Fibroblast of lung (primary cell): ENCODE measurements at places on chromosomes 5 and 9. TPM values are rescaled to one million over a fixed set of nuclear protein-coding genes. Genes with fewer than 3 reads are reported as not detected.

- no peak overlapping the region for H3K4me3 ChIP-seq
- H3K27me3 ChIP-seq = no peaks in the 10 kb centered on the region
- H3K36me3 ChIP-seq = no peaks in the 10 kb centered on the region
- no peak overlapping the region for H3K27ac ChIP-seq
Observed at GRCh38 chr9:119675951-119676350, 306.7 kb upstream of the BRINP1 start.

DNA sequence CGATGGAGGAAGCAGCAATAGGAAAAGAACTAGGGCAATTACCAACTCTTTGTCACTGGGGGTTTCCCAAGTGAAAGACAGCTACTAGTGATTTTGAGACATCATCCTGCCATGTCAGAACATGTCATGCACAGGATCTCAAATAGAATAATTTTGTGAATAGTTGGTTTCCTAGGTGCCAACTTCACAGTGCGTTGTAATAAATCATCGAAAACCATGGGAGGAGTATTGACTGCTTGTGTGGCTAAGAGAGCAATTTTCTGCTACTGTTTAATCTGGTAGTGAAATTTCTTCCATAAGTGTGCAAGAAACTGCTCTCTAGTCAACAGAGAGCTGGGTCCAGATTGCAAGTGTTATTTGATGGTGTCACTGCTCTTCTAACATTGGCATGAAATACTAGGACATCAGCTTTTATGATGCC lies 168.6 kb downstream of the NNT start:
- no peak overlapping the region for H3K27ac ChIP-seq
- no peak for DNase-seq
- H3K4me1 ChIP-seq = peaks cover 3% of the 10 kb centered on the region
- no peak overlapping the region for H3K4me3 ChIP-seq
- H3K27me3 ChIP-seq = no peaks in the 10 kb centered on the region

Gene DRD1
- polyA plus RNA-seq = 0.19 and 1.5 TPM in 2 replicates

Gene MOCS2
- 97.0 and 122 TPM in 2 replicates for polyA plus RNA-seq

DNA sequence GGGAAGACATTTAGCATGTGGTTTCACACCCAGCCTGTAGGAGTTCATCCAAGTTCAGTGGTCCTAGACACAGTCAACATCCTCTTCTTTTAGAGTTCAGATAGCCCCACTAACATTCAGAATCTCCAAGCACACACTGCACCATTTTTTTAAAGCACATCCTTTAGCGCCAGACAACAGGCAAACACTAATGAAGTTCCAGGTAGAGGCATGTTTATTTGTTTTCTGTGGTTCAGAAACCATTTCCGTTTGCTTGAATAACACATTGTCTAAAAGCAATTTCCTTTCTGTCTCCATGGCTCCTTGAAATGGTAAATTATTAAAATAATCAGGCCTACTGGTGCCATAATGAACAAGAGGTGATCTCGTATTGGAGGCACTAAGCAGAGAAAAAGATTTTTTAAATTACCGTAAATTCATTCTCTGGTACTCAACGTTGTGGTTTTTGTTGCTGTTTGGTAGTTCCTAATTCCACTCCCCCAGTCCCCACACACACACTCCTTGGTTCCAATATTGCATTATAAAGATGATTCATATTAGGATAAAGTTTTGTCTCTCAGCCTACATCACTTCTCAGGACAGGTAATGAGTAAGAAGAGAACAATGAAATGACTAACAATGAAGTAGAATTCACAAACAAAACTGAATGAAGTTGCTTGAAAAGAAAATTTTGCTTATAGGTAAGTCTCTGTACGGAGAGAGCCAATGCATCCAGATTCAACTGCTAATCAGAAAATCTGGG lies 153.1 kb downstream of the PCSK1 start:
- no peaks in the 10 kb centered on the region for H3K4me1 ChIP-seq
- no peaks in the 10 kb centered on the region for H3K36me3 ChIP-seq
- no peaks in the 10 kb centered on the region for H3K27me3 ChIP-seq
- no peak for DNase-seq

Gene SUSD3
- 0.17 and 1.4 TPM in 2 replicates for polyA plus RNA-seq

DNA sequence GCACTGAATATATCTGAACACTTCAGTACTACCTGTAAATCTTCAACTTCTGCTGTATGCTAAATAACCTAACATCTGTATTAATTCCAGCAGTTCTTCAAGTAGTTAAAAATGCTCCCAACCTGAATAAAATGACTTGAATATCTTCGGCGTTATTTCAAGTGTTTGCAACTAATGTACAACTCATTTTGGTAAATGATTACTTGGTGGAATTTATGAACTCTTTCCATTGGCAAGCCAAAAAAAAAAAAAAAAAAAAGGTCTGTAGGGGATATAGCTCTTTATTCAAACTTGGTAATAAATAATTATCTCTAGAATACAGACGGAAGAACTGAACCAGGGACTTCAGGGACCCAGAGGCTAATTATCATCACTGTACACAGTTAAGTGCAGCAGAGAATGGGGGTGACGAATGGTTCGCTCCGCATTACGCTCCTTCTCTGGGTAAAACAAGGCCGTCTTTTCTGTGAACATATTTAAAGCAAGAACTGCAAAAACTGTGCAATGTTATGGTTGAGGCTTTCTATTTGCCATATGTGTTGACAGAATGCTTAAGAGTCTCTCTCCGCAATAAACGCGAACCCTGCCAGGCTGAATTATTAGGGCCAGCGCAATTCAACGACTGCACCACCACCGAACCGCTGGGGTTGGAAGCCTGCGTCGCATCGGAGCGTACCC lies 1.9 kb upstream of the ERBIN start:
- no peaks in the 10 kb centered on the region for H3K4me1 ChIP-seq
- H3K36me3 ChIP-seq = no peaks in the 10 kb centered on the region
- H3K27me3 ChIP-seq = no peaks in the 10 kb centered on the region
- no peak for DNase-seq
- peak overlapping the region; percentile 81 for H3K27ac ChIP-seq

GRCh38 chr5:125251703-125252102 lies 505.3 kb upstream of the ZNF608 start:
- no peaks in the 10 kb centered on the region for H3K4me1 ChIP-seq
- H3K27me3 ChIP-seq = no peaks in the 10 kb centered on the region
- H3K4me3 ChIP-seq = no peak overlapping the region

GRCh38 chr9:10144355-10144754 lies 468.4 kb downstream of the PTPRD start:
- no peak overlapping the region for H3K27ac ChIP-seq
- H3K4me3 ChIP-seq = no peak overlapping the region
- H3K36me3 ChIP-seq = no peaks in the 10 kb centered on the region
- DNase-seq = no peak
- no peaks in the 10 kb centered on the region for H3K4me1 ChIP-seq
- no peaks in the 10 kb centered on the region for H3K27me3 ChIP-seq

DNA sequence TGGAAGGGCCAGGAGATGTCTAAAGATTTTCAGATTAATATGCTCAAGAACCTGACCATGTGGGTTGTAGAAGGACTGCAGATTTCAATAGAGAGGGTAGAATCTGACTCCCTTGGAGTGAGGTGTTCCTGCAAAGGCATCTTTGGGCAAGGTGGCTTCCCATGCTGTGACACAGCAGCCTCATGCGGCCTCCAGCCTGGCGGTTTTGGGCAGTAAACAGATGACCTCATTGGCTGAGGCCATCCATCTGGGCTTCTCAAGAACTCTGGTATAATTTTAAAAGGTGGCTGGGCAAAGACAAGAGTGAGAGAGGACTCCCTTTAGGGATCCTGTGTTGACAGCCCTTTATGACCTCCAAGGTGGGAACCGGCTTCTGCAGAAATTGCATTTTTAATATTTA lies 90.3 kb upstream of the ERCC6L2 start:
- no peaks in the 10 kb centered on the region for H3K27me3 ChIP-seq
- DNase-seq = peak; percentile 20
- no peak overlapping the region for H3K27ac ChIP-seq
- no peaks in the 10 kb centered on the region for H3K4me1 ChIP-seq
- no peaks in the 10 kb centered on the region for H3K36me3 ChIP-seq

- H3K36me3 ChIP-seq = no peaks in the 10 kb centered on the region
- peaks cover 10% of the 10 kb centered on the region for H3K4me1 ChIP-seq
Observed at GRCh38 chr9:120891884-120892747, 15.1 kb upstream of the PHF19 start.

Gene CAMK2A
- polyA plus RNA-seq = 1.5 and 3.1 TPM in 2 replicates

Gene SLC31A1
- polyA plus RNA-seq = 33.0 and 40.9 TPM in 2 replicates

GRCh38 chr5:123705741-123706140 lies 193.8 kb downstream of the CSNK1G3 start:
- peaks cover 13% of the 10 kb centered on the region for H3K4me1 ChIP-seq
- peak overlapping the region; percentile 22 for H3K27ac ChIP-seq
- no peaks in the 10 kb centered on the region for H3K36me3 ChIP-seq

DNA sequence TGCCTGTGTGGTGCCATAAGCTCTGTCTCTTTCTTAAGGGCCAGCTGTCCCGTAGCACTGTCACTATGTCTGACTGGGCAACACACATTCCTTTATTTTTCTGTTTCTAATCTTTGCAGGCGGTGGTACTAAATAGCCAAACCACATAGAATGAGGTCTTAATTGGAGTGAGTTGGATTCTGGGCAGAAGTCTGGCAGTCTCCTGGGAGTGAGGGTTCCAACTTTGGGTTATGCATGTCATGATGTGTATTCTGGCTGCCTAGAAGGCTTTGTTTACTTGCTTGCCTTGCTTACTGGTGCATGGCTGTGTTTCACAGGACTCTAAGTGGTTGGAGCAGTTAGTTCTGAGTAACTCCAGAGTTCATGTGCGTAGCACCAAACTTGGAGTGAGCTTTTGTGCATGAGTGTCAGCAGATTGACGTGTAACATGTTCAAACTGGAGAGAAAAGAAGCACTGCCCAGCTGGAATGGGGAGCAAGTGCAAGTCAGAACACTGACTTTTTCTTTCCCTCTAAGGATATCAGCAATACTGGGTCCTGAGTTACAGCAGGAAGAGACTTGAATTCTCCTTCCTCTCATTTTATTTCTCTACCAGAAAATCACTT lies 185.8 kb downstream of the PCSK1 start:
- no peaks in the 10 kb centered on the region for H3K36me3 ChIP-seq
- no peaks in the 10 kb centered on the region for H3K27me3 ChIP-seq
- peaks cover 11% of the 10 kb centered on the region for H3K4me1 ChIP-seq
- peak; percentile 94 for DNase-seq
- H3K4me3 ChIP-seq = no peak overlapping the region

DNA sequence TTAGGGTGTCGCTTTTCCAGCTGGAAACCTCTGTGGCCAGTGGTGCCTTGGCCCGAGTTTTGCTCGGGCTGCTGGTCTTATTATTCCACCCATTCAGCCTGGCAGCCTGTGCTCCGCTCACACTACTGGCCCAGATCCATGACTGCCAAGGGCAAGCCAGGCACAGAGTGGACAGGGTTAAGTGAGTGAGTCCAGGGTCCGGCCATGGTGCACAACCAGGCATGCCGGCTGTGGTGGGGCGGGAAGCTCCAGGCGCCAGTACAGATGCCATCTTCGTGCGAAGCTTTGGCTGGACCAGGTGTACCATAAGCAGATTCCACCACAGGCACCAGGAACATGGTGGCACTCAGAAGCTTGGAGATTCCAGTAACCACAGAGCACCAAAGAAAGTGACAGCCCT lies 580.2 kb upstream of the FAM174A start:
- H3K4me1 ChIP-seq = no peaks in the 10 kb centered on the region
- no peaks in the 10 kb centered on the region for H3K36me3 ChIP-seq
- no peak overlapping the region for H3K27ac ChIP-seq

- H3K36me3 ChIP-seq = no peaks in the 10 kb centered on the region
- DNase-seq = no peak
- H3K27me3 ChIP-seq = no peaks in the 10 kb centered on the region
- H3K4me1 ChIP-seq = no peaks in the 10 kb centered on the region
- no peak overlapping the region for H3K4me3 ChIP-seq
Observed at GRCh38 chr5:821504-821903, 29.3 kb downstream of the ZDHHC11 start.

Gene LRRC19
- not detected in 2 replicates for polyA plus RNA-seq

DNA sequence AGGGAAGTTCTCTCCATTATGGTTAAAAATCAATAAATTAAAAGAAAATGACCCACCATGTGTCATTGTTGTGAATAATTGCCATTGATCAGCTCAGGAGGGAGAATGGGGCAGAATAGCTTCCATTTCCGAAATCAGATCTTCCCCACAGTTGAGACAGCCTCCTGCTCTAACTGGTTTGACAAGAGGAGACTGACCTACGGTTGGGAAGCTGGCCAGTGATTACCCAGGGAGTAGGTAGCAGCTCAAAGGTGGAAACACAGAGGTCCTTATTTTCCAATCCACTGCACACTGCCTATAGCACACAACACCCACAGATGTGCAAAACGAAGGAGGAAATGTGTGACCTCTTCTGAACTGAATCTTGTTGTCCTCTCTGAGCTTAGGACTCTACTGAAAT lies 69.0 kb upstream of the DAPK1 start:
- H3K27ac ChIP-seq = no peak overlapping the region
- H3K4me1 ChIP-seq = no peaks in the 10 kb centered on the region
- H3K27me3 ChIP-seq = no peaks in the 10 kb centered on the region

- no peak overlapping the region for H3K27ac ChIP-seq
- no peak overlapping the region for H3K4me3 ChIP-seq
Observed at GRCh38 chr5:107112216-107112615, 558.5 kb downstream of the EFNA5 start.

GRCh38 chr9:102499468-102499867 lies 495.7 kb upstream of the CYLC2 start:
- H3K36me3 ChIP-seq = no peaks in the 10 kb centered on the region
- H3K27ac ChIP-seq = no peak overlapping the region
- no peak for DNase-seq
- no peak overlapping the region for H3K4me3 ChIP-seq

DNA sequence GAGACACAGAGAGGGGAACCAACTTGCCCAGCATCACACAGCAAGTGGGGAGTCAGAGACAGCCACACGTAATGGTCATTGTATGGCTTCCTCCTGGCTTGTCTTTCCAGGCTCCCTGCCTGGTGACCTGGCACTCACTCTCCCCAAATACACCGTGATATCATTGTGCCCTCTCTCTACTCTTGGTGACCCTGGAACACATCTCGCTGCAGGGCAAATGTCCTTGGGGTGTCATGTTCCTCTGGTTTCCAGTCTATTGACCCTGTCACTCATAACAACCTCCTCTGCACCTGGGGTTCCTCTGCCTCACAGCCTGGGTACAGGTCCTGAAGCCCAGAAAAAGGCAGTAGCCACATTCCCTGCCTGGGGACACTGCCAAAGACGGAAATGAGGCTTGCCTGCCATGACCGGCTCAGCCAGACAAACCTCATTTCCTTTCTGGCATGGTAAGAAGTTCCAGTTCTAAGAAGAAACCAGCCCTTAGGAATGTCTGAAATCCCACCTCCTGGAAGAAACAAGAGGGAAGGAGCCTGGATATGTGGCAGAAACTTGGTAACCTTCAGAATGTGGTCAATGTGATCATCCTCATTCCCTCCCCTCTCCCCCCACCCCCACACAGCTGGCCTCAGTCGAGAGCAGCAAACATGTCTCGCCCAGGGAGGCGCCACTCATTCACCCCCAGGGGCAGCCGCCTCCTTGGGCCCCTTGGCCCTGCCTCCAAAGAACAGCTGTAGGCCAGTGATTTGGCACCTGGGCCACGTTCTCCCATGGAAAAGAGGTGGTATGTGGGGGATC lies 30.6 kb upstream of the SMU1 start:
- no peak overlapping the region for H3K4me3 ChIP-seq
- peaks cover 3% of the 10 kb centered on the region for H3K36me3 ChIP-seq
- H3K27ac ChIP-seq = peak overlapping the region; percentile 75
- DNase-seq = peak; percentile 71
- H3K4me1 ChIP-seq = peaks cover 15% of the 10 kb centered on the region

Gene NPR3
- 5.8 and 87.3 TPM in 2 replicates for polyA plus RNA-seq

Gene PCAT7
- 0.01 TPM in 2 replicates for polyA plus RNA-seq
